Naive thymus-derived CD4-positive, alpha-beta T cell (primary cell): ENCODE measurements at places on chromosomes 1 and 21.

GRCh38 chr1:21381354-21381753 is 58.6 kb upstream of the NBPF3 start:
- DNase-seq = no peak

DNA sequence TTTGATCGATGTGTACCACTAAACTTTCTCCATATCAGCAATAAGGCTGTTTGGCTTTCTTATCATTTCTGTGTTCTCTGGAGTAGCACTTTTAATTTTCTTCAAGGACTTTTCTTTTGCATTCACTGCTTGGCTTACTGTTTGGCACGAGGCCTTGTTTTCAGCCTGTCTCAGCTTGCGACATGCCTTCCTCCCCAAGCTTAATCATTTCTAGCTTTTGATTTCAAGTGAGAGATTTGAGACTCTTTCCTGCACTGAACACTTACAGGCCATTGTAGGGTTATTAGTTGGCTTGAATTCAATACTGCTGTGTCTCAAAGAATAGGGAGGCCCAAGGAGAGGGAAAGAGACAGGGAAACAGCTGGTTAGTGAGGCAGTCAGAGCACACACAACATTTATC is 120.6 kb upstream of the KCND3 start:
- DNase-seq = no peak

- DNase-seq = no peak
Measured at GRCh38 chr1:215807218-215807617, 240.1 kb downstream of the KCTD3 start.

DNA sequence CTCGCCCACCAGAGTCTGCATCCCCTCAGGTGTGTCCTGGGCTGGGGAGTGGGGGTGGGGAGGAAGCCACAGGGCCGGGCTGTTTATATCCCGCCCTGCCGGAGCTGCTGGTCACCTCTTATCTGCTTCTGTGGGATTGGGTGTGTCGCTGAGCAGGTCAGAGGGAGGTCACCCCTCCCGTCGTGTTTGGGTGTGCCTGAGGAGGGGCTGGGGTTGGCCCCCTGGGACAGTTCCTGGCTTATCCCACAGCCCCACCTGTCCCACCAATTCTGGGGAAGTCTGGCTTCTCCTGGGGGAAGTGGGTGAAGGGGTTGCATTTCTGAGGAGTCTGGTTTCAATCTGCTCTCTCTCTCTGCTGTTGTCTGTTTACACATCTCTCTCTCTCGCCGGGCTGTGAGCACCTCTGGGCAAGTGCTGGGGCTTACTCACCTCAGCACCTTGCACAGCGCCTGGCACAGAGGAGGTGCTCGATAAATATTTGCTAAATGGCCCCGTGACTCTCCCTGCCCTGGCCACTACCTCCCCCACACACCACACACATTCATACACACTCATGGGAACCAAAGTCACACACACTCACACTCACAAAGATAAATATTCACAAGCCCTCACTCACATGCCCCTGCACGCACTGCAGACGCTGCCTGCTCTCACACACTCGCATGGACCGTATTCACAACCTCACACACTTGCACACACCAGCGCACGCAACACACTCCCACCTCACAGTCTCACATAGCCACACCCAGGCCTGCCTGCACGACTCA is 8.3 kb downstream of the ELF3 start:
- DNase-seq = no peak

DNA sequence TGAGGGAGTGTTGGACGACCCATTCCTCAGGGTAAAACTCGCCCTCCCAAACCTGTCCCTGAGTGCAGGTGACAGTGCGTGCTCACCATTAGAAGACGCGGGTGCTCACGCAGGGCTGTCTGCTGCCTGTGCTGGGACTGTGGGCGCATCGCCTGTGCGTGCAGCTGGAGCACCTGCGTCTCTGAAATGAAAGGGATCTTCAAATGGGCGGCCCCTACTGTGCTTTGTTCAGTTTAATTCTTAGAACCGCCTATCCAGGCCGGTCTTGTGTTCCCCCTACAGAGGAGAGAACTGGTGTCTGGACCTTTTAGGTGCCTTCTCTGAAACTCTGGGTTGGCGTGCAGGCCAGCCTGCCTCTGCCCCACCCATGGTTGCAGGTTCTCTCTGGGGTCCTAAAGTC is 125.8 kb downstream of the PCBP3 start:
- peak; percentile 27 for DNase-seq

GRCh38 chr1:204320382-204320804 is 39.3 kb downstream of the PLEKHA6 start:
- DNase-seq = no peak

DNA sequence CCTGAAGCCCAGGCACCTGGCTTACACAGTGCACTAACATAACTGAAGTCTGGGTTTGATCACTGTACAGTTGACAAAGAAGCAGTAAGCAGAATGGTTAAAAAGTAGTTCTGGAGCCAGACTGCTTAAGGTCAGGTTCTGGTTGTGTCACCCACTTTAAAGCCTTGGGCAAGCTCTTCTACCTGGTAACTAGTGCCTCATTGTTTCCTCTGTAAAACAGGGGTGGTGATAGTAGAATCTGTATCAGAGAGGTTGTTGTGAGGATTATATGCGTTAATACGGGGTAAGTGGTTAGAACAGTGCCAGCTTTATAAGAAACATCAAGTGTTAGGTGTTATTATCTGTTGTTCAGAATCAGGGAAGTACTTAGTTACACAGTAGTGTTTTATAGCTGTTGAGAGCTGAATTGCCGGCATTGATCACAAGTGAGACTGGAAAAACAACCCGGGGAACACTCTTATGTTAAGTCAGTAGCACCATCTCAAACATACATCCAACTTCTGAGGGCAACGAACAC is 3.7 kb downstream of the BACH1 start:
- no peak for DNase-seq

DNA sequence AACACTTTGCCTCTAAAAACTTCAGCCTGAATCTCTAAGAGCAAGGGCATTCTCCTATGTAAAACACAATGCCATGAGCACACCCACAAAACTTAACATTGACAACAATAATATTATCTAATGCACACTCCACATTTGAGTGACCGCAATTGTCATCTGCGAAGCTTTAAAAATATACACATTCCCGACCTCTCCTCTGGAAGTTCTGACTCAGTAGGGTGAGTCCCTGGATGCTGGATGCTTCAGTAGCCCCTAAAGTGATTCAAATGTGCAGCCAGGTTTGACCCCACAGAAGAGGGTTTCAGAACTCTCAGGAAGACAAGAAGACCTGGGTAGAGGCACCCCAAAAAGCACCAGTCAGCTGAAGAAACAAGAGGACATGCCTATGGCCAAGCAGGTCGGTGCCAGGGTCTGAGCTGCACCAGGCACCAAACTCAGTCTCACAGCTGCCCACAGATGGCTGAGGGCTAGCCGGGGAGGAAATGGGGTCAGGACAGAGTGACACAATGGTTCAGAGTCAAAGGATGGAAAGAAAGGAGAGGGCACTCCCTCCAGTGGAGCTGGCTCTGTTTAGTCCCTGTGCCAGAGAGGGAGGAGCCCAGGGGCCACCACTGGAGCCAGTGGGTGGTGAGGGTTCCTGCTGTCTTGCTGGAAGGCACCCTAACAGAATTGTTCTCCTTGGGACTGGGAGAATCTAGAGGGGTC is 17.4 kb downstream of the PIK3C2B start:
- no peak for DNase-seq

DNA sequence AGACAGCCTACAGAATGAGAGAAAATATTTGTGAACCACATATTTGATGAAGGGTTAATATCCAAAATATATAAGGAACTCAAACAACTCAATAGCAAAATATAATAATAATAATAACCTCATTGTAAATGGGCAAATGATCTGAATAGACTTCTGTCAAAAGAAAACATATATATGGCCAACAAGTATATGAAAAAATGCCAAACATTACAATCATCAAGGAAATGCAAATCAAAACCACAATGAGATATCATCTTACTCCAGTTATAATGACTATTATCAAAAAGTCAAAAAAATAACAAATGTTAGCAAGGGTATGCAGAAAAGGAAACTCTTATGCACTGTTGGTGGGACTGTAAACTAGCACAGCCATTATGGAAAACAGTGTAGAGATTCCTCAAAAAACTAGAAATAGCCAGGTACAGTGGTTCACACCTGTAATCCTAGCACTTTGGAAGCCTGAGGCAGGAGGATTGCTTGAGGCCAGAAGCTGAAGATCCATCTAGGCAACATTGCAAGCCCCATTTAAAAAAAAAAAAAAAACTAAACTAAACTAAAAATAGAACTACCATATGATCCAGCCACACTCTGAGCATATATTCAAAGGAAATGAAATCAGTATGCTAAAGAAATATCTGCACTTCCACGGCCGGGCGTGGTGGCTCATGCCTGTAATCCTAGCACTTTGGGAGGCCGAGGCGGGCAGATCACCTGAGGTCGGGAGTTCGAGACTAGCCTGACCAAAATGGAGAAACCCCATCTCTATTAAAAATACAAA is 17.3 kb upstream of the TRIM67 start:
- DNase-seq = no peak

- DNase-seq = no peak
Measured at GRCh38 chr1:92273039-92273438, 25.7 kb downstream of the GLMN start.

DNA sequence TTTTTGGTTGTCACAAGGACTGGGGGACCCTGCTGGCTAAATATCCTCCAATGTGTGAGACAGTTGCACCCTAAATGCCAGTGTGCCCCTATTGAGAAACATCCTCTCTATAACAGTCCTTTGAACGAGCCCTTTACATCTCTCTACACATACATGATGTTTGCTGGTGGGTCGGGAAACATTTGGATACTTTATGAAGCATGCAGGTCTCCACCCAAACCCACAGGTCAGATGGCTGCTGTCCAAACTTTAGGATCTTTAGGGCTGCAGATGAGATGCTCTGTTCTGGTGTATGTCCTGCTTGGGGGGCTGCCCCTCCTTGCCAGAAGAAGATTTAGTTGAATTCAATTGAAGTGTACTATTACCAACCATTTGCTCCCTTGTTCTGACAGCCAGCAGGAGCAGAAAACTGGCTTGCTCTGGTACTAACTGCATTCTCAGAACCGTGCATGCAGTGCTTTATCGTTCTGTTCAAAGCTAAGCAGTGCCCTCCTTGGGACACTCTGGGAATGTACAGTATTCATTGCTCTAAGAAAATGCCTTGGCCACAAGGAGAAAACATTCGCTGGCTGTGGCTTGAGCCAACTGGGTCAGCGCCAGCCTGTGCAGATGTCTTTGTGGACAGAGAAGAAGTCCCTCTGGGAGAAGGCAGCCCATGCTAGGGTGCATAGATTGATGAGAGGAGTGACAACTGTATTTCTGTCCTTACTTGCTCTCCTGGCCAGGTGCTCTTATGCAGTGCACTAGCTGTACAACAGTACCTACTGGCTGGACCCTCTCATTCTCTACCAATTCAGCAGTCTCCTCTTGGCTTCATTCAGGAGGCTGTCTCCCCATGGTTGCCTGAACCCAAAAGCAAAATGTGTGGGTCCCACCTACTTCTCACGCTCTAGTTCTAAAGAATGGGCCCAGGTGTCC is 61.4 kb upstream of the DIRAS3 start:
- no peak for DNase-seq

DNA sequence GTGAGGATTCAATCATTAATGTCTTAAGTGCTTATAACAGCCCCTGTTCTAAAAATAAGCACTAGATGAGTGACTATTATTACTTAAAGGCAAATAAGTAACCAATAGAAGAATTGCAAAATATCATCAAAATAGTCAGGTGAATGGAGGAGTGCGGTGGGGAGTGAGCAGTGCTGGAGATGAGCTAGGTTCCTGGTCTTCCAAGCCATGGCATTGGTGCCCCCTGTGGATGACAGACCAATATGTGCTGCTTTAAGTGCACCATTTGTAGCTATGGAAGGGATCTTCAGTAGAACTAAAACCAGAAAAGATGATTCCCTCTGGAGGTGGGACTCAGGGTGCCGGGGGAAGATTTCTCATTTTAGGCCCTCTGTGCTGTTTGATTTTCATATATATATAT is 46.1 kb upstream of the SLC30A1 start:
- DNase-seq = peak; percentile 35

DNA sequence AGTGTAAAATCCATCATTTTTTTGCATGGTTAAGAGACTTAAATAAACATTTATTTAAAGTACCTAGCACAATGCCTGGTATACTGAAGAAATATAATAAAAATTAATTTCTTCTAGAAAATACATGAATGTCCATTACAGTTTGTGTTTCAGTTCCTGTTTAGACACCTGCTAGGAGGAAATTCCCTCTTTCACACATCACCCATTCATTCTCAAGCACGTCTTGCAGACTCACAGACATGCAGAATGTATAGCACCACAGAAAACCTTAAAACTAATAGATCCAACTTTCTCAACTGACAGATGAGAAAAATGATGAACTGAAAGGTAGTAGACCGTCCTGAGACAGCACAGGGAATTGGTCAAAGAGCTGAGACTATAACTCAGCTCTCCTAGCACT is 172.2 kb upstream of the C8B start:
- no peak for DNase-seq

GRCh38 chr1:112359961-112360767 is 35.9 kb upstream of the CTTNBP2NL start:
- DNase-seq = no peak

DNA sequence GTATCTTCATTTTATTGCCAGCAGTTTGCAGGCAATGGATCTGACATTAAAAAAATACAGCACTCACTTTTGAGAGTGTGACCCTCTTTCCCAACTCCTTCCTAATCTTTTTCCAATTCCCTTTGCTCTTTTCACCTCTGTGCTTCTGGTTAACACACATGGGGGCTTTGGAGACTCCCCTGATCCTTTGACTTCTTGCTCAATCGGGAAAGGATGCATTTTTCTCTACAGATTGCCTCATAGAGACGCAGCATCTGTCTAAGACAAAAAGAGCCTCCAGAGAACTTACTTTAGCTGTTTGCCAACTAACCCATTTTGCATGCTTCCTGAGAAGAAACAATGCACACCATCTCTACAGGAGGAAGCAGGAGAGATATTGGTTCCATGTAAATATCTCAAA is 378.3 kb downstream of the PBX1 start:
- DNase-seq = no peak
